Kidney (tissue), 22 donors: ENCODE measurements at places on chromosomes 2 and 18. TPM values are rescaled to one million over a fixed set of nuclear protein-coding genes. Genes with fewer than 3 reads are reported as not detected.

UGT1A5 gene
- not detected for polyA plus RNA-seq

LYPD6B gene
- 17.6 TPM for polyA plus RNA-seq

SEPTIN10 gene
- polyA plus RNA-seq = 20.8 TPM

KIF5C gene
- 1.0 TPM for polyA plus RNA-seq

BOLL gene
- not detected for polyA plus RNA-seq

- DNase-seq = no peak
Observed at GRCh38 chr18:36354989-36355388, 57.5 kb downstream of the FHOD3 start.

- DNase-seq = no peak
Observed at GRCh38 chr18:22607284-22607635, 189.5 kb upstream of the CTAGE1 start.

- no peak for DNase-seq
Observed at GRCh38 chr2:240462073-240462706, 26.7 kb downstream of the GPC1 start.

- DNase-seq = no peak
Observed at GRCh38 chr2:28333606-28334526, 58.8 kb upstream of the FOSL2 start.

GRCh38 chr2:58992062-58992706 lies 751.1 kb upstream of the FANCL start:
- DNase-seq = no peak

- no peak for DNase-seq
Observed at GRCh38 chr2:51420511-51420910, 388.6 kb upstream of the NRXN1 start.

DNA sequence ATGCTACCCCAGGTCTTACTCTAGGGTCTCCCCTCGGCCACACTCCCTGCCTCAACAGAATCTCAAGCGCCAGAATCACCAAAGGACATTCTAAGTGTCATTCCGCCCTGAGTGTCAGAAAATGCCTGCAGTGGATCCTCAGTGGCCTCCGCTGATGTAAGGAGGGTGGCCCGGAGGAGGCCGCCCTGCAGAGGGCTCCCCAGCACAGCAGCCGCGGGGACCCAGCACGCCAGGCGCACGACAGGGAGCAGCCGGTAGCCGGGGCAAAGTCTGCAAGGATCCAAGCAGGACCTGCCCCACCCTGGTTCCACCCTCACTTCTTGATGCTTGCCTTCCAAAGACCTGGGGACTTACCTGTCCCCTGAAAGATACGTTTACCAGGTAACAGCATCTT lies 54.2 kb upstream of the ID2 start:
- DNase-seq = no peak

DNA sequence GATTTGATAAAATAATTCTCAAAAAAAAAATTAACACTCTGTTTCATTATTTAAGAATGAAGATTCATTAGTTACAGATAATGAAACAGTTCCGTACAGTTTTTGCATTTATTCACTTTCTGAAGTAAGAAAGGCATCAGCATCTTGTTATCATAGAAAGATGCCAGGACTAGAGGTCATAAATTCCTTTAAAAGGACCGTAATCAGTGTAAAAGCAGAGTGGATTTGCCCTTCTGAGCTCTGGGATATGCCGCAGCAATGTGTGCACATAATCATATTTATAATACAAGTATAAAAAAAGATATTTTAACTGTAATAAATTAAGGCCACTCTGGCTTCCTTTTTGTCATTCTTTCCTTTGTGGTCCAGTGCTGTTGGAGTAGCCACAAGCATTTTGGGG lies 37.5 kb upstream of the COL5A2 start:
- no peak for DNase-seq

- DNase-seq = no peak
Observed at GRCh38 chr2:200021449-200022114, 66.2 kb downstream of the MAIP1 start.

GRCh38 chr2:39225567-39225966 lies 18.2 kb downstream of the CDKL4 start:
- DNase-seq = no peak
